HT1080 (cell line): ENCODE measurements at places on chromosomes 2 and 18.
A peak's percentile ranks its signal among the peaks of the same experiment; 100 is the strongest.

GRCh38 chr2:205024822-205025518 lies 479.7 kb downstream of the PARD3B start:
- peak; percentile 96 for DNase-seq

DNA sequence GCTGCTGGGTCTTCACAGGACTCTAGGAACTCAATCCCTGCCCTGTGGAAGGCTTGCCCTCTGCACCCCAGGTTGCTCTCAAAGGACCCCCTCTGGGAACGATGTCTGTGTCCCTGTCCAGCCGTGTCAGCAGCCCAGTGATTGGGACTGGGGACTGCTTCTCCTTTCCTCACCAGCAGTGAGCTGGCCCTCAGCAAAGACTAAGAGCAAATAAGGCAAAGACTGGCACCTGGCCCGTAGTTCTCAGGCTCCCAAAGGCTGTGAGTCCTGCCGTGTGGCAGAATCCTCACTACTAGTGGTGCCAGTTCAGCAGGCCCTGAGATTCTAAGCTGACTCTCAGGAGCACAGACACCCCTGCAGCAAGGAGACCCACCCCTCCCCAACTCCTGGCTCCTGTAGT lies 47.8 kb downstream of the TMEM163 start:
- no peak for DNase-seq

DNA sequence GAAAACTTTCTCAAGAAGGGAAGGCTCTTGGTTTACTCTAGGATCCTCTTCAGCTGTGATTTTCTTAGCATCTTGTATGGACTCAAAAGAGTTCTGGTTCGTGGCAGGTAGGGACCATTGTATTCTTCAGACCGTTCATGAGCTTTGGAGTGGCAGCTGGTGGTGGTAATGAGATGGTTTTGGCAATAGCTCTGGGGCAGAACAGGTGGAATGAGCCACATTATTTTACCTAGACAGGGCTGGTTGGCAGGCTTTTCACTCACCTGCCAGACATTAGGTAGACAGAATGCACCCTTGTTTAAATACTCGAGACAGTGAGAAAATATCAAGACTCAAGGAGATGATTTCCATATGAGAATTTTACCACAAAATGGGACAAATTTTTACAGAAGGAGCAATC lies 26.2 kb upstream of the MGAT5 start:
- no peak for DNase-seq

DNA sequence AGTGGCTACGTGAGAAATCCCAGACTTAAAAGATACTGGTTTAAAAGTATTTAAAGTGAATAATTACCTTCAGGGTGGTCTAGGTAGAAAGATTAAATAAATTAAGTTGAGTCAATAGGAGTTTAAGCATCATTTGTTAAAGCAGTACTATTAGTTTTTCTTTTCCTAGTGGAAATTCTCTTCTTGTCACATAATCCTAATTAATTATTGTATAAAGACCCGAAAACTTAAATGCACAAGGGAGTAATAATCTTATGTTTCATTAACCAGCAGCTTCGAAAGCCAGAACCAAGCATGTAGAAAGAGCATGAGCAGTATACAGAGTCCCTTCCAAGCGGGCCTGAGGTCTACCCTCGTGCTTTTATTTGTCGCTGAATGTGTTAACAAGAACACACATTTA lies 90.2 kb upstream of the SKOR2 start:
- no peak for DNase-seq

DNA sequence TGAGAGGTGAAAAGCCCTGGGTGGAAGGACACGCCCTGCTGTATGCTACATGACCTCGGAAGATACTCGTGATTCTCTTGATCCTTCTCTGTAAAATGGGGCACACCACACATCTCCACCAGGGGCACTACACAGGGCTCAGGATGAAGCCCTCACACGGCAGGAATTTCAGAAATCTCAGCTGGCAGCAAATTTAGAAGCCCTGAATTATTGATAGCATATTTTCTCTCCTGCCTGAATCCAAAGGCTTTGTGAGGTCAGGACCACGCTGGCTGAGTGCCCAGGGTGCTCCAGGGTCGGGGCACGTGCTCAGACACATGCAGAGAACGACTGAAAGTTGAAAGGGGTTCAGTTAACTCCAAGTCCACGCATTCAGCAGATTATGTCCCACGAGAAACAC lies 42.1 kb upstream of the GALR1 start:
- peak; percentile 26 for DNase-seq

DNA sequence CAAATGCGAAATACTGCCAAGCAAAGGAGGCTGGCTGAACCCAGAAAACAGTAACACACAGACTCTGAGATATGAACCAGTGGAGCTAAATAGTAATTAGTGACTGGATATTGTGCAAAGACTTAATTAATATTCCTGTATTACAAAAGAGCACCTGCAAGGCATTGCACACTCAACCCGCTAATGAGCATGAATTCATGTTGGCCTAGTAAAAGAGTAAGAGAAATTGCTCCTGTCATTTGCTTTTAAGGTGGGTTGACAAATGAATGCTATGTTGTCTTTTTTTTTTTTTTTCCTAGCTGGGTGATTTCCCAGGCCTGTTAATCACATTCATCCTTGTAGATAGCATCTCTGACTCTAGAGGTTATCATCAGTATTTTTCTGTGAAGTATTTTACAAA lies 87.0 kb upstream of the CERS6 start:
- no peak for DNase-seq

DNA sequence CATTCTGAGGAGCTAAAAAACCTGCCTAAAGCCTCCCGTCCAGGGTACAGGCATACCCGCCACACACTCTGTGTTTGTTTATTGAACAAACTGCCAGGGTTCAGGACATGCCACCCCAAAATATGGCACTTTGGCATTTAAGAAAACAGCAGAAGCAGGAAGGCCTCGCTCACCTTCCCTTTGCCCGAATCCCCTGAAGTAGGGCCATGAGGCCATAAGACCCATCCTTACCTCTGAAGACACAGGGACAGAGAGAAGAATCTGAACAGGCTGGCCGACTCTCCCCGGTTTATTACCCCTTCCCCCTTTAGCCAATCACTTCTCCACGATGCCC lies 1.7 kb upstream of the NEURL3 start:
- DNase-seq: no peak
